Activated CD4-positive, CD25-positive, alpha-beta regulatory T cell (primary cell): ENCODE measurements at places on chromosomes 3 and 15.

DNA sequence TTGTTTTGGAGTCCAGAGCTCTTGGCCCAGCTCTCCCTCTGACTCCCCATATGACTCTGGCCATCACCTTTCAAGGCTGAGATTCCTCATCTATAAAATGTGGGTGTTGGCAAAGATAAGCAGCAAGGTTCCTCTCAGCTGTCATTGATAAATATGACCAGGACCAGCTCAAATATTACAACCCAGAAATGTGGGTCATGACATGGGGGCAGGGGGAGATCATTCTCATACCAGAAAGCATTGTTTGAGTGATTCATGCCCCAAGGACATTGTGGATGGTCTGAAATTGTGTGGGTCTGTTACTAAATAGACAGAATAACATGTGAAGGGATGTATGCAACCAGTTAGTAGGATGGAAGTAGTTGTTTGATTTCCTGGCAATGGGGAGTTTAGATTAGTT is 13.9 kb downstream of the UPK1B start:
- no peak for DNase-seq

GRCh38 chr3:23198801-23199200 is 4.3 kb upstream of the UBE2E2 start:
- no peak for DNase-seq

GRCh38 chr15:38528294-38528693 is 36.3 kb downstream of the RASGRP1 start:
- no peak for DNase-seq

DNA sequence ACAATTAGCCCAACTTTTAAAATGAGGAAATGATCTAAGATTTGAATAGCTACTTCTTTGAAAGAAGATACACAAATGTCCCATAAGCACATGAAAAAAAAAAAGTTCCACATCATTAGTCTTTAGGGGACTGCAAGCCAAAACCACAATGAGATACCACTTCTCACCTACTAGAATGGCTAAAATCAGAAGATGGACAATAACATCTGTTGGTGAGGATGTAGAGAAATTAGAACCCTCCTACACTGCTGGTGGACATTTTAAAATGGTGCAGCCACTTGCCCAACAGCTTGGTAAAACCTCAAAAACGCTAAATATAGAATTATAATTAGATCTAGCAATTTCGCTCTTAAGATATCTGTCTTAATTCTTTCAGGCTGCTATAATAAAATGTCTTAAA is 77.1 kb downstream of the MEX3B start:
- DNase-seq: no peak

- no peak for DNase-seq
These were observed 268.0 kb downstream of the LPP start for GRCh38 chr3:188421836-188422540.

DNA sequence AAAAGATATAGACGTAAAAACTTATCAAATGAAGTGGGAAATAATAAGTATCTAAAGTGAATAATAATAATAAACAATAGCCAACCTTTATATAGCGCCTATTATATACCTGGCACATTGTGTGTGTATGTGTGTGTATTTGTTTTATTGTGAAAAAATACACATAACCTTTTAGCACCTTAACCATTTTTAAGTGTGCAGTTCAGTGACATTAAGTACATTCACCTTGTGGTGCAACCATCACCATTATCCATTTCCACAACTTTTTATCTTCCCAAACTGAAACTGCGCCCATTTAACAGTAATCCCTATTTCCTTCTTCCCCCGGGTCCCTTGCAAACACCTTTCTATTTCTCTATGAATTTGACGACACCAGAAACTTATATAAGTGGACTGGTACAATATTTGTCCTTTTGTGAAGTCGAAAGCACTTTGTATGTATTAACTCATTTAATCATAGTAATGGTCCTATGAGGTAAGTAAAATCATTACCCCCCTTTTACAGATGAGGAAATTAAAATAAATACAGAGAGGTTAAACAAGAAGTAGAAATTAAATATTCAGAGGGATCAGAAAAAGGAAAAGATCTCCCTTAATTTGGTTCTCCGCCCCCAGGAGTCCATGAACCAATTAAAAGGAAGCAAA is 33.5 kb downstream of the GJD2 start:
- no peak for DNase-seq

DNA sequence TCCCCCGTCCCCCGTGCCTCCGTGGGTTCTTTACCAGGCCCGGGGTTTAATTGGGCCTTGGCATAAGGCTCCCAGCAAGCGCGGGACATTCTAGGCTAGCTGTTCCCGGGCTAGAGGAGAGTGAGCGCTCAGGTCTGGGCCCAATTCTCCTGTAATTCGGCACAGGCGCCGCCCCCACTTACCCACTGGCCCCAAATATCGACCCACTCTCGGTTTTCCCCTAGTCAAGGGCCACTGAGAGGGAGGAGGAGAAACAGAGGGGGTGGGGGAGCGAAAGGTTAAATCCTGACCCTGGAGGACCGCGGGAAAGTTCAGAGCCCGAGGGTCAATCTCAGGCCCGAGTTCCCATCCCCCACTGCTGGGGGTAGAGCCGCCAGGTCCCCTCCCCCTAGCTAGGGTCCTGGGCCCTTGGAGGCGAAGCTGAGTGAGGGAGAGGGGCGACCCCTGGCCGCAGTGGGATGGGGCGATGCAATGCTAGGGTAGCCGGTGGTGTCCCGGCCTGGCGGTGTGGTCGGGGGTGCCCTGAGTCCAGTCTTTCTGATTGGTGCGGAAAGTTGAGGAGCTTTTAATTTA is 8.5 kb upstream of the ONECUT1 start:
- DNase-seq: no peak

DNA sequence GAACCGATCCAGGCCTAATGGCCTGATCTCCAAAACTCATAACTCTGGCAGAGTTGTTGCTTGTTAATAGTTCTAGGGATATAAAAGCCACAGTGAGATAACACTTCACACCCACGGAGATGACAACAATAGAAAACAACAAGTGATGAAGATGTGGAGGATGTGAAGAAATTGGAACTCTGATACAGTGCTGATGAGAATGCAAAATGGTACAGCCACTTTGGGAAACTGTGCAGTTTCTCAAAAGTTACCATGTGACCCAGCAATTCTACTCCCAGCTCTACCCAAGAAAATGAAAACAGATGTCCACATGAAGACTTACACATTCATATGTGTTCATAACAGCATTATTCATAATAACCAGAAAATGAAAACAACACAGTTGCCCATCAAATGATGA is 3.8 kb downstream of the CMTM7 start:
- DNase-seq: no peak

GRCh38 chr3:194884649-194885315 is 199.1 kb downstream of the FAM43A start:
- no peak for DNase-seq

DNA sequence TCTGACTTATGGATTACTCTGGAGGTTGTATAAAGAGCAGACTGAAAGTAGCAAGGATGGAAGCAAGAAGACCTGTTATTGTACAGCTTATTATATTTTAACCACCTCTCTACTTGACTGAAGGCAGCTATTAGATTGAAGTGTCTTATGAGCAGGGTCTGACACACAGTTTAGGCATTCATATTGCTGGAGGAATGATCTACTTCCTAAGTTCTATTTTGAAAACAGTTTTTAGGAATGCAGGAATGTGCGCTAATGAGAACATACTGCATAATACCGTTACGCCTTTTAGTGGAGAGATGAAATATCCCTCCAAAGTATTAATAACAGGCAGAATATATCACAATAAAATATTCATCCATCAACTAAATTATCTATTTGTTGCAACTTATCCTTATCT is 193.3 kb downstream of the ISL2 start:
- no peak for DNase-seq

DNA sequence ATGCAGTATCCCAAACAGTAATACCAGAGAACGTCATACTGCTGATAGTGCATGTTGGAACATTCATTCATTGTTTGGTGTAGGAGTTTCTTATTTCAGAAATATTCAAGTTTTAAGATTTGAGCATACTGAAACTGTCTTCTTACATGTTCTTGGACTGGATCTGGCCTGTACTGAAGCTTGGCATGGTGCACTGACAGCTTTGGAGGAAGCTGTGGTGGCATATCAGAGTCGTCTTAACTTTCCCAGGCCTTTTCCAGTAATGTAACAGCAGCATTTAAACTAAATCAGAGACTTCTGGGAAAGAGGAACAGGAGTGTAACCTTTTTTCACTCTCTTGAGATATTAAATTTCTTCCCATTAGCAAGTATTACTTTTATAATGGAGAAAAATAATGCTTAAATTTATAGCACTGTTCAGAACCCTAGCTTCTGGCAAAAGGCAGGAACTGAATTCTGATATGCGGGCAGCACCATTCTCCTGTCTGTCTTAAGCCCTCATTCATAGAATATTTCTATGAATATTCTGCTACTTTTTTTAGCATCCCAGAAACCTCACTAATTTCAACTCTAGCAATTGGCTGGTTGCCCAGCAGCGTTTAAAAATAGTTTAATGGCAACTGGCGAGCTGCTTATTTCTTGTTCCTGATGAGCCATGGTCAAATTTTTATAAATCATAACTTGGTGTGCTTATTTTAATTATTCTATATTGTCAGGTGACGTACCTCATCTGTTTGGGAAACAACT is 31.1 kb downstream of the DNAJC13 start:
- DNase-seq: no peak

- DNase-seq: peak; percentile 17
These were observed 21.2 kb downstream of the NGRN start for GRCh38 chr15:90286678-90287077.

GRCh38 chr3:111853068-111853467 is 6.0 kb upstream of the PHLDB2 start:
- no peak for DNase-seq

DNA sequence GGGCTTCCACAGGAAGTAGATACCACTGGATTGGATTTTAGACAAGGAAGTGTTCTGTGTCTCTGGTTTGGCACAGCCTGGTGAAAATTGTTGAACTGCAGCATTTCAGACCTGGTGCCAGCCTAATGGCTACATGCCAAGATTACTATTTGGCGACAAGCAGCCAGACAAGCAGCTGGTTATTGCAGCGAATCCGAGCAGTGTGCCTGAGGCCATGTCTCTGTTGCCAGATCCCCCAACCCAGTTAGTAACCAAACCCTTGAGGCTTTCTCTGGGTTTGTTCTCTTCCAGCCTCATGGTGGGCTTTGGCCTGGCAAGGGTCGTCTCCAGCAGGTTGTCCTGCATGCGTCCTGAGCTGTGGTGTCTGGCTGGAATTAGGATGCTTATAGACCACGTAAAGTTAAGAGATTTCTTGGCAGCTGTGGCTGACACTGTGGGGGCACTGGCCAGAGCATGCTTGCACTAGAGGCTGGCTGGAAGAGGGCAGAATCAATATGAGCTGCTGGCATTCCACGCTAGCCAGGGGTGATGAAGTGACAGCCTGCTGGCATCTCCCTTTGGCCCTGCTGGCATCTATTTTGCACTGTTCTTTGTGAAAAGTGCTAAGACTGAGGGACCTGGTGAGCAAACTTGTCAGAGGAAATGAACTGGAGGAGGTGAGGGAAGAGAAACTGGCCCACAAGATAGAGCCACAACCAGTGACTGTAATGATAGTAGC is 172.6 kb downstream of the RBMS3 start:
- no peak for DNase-seq

GRCh38 chr3:78689378-78689777 is 1078.4 kb downstream of the ROBO1 start:
- no peak for DNase-seq

DNA sequence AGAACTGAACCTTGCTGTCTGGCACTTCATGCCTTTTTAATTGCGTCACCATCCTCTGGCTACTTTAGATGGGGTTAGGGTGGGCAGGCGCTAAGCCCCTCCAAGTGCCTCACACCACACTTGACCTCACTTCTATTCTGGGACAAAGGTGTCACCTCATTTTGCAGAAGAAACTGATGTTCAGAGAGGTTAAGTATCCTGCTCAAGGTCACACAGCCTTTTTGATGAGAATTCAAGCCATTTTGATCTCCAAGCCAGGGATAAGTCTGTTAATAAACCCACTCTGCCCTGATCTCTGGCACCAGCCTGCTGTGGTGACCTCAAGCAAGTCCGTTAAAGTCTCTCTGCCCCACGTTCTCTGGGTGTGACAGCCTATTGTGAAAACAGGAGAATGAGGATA is 58.8 kb upstream of the PRR23C start:
- no peak for DNase-seq

DNA sequence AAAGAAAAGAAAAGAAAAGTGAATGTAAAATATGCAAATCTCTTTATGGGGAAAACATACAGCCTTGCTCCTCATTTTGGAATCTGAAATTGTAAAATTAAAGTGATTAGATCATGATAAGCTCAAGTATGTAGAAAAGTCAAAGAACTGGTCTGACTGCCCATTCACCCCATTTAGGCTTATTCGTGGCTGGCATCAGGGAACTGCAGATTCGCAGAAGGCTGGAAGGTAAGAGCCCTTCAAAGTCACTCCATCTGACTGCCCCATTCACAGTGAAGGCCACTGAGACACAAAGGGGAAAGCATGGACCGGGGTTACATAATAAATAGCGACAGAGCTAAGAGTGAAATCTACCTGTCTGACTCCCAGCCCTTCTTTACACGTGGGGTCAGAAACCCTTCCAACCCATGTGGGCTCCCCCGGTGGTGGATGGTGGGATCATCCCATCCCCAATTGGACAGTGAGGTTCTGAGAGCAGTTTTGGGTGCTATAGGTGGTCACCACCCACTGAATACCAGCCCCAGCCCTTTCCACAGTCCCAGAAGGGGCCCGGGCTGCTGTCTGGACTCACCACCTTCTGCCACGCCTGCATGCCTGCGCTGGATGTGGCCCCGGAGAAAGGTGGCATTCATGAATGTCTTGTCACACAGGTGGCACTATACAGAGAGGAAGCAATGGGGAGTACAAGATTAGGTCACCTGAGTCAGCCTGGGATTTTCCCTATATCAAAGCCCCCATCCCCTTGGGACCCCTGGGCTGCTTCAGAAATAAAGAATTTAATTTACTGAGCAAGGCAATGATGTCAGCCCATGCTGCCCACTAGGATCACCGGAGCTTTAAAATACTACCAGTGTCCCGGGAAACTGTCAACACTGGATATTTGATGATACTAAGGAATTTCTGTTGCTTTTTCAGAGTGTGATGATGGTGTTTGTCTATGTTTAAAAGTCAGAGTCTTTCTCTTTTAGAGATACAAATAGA is 17.9 kb downstream of the DZIP1L start:
- no peak for DNase-seq

- DNase-seq: no peak
These were observed 19.8 kb downstream of the FANCD2OS start for GRCh38 chr3:10088256-10088655.

DNA sequence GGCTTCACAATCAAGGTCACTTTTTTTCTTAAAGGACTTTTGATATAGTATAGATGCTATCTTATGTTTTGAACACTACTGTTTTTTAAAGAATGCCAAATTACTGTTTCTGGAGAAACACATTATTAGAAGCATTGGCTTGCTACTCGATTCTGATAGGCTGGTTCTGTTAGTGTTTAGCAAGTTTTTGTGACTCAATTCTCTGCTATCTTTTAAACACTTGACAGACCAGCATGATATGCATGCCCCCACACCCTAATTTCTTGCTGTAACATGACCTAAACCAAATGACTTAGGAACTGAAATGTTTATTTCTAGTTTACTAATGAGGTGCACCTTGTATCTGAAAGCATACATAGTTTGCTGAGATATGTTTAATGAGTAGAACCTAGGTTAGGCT is 5.5 kb upstream of the IL20RB start:
- DNase-seq: no peak

GRCh38 chr3:148682997-148683396 is 14.7 kb upstream of the AGTR1 start:
- no peak for DNase-seq
